Neural progenitor cell (in vitro differentiated cells): ENCODE measurements at places on chromosomes 11 and 22. TPM values are rescaled to one million over a fixed set of nuclear protein-coding genes. Genes with fewer than 3 reads are reported as not detected.

- no peak overlapping the region for H3K27ac ChIP-seq
- H3K27me3 ChIP-seq: no peaks in the 10 kb centered on the region
- no peak overlapping the region for H3K4me3 ChIP-seq
- H3K36me3 ChIP-seq: no peaks in the 10 kb centered on the region
- DNase-seq: no peak
- H3K4me1 ChIP-seq: peaks cover 17% of the 10 kb centered on the region
These were observed 13.1 kb downstream of the C1QTNF6 start for GRCh38 chr22:37174964-37175363.

- H3K4me1 ChIP-seq: no peaks in the 10 kb centered on the region
- no peak overlapping the region for H3K4me3 ChIP-seq
- H3K27ac ChIP-seq: no peak overlapping the region
- no peaks in the 10 kb centered on the region for H3K27me3 ChIP-seq
- H3K36me3 ChIP-seq: no peaks in the 10 kb centered on the region
- no peak for DNase-seq
These were observed 781.6 kb downstream of the BRD1 start for GRCh38 chr22:49046000-49046545.

The KDELR3 gene
- total RNA-seq: 3.4 and 4.6 TPM in 2 replicates

DNA sequence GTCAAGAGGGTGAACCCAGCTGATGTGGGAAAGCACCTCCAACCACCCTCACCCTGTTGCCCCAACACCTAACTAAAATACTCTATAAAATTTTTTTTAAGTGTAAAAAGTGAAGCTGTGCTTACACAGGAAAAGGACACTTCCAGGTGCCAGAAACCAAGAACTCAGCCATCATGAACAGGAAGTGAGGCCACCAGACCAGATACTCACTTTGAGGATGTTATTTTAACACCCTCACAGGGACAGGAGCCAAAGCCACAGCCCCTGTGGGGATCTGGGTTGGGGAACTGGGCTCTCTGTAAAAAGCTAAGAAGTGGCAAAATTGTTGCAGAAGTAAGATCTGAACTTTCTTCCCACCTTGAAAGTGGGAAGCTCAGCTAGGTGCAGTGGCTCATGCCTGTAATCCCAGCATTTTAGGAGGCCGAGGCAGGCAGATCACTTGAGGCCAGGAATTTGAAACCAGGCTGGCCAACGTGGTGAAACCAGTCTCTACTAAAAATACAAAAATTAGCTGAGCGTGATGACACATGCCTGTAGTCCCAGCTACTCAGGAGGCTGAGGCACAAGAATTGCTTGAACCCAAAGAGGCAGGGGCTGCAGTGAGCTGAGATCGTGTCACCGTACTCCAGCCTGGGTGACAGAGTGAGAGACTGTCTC, 3.8 kb downstream of the RSPH14 start:
- no peaks in the 10 kb centered on the region for H3K27me3 ChIP-seq
- no peak overlapping the region for H3K4me3 ChIP-seq
- H3K27ac ChIP-seq: no peak overlapping the region
- DNase-seq: no peak
- H3K36me3 ChIP-seq: no peaks in the 10 kb centered on the region
- H3K4me1 ChIP-seq: peaks cover 8% of the 10 kb centered on the region

The WT1 gene
- not detected in 2 replicates for total RNA-seq

GRCh38 chr22:37697538-37697835, 639 bp downstream of the TRIOBP start:
- H3K36me3 ChIP-seq: no peaks in the 10 kb centered on the region
- H3K4me1 ChIP-seq: peaks cover 4% of the 10 kb centered on the region
- no peak overlapping the region for H3K27ac ChIP-seq
- DNase-seq: no peak
- peak overlapping the region; percentile 49 for H3K4me3 ChIP-seq

The RIC3 gene
- total RNA-seq: 29.5 and 33.7 TPM in 2 replicates

The TP53I11 gene
- 23.1 and 91.9 TPM in 2 replicates for total RNA-seq

DNA sequence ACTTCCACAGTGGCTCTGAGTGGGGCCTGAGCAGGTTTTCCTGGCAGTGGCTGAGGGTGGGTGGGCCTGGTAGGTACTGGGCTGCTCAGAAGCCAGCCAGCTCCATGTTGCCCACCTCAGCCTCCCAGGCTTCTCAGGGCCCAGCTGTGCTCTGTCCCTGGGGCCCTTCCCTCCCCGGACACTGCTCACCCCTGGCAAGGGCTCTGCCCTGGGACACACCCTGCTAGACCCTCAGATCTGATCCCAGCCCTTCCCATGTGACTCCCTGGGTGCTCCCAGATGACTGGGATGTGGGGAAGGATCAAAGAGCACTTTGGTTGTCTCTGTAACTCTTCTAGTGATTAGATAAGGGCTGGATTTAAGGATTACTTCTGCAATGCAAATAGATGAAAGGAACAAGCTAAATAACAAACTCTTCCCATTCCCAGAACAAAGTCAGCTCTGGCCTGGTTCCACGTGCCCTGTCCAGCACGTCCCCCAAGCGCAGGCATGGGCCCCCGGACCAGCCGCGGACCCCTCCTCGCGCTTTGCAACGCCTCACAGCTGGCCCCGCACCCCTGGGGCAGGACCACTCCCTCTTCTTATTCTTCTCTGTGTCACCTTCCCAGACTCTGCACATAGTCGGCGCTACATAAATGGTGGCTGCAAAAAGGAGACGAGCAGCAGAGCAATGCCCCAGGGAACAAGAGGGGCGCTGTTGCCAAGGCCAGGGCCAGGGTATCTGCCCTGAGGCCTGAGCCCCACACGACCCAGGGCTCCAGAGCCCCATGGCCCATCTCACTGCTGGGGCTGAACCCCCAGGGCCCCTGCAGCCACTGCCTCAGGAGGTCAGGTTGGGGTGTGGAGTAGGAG, 5.7 kb upstream of the KRTAP5-6 start:
- no peak overlapping the region for H3K4me3 ChIP-seq
- peaks cover 8% of the 10 kb centered on the region for H3K27me3 ChIP-seq
- H3K4me1 ChIP-seq: peaks cover 5% of the 10 kb centered on the region
- no peak for DNase-seq
- H3K36me3 ChIP-seq: no peaks in the 10 kb centered on the region

- peak; percentile 94 for DNase-seq
- no peaks in the 10 kb centered on the region for H3K4me1 ChIP-seq
- H3K27ac ChIP-seq: peak overlapping the region; percentile 98
- peaks cover 9% of the 10 kb centered on the region for H3K36me3 ChIP-seq
These were observed 468 bp downstream of the PATL1 start for GRCh38 chr11:59668188-59668949.

DNA sequence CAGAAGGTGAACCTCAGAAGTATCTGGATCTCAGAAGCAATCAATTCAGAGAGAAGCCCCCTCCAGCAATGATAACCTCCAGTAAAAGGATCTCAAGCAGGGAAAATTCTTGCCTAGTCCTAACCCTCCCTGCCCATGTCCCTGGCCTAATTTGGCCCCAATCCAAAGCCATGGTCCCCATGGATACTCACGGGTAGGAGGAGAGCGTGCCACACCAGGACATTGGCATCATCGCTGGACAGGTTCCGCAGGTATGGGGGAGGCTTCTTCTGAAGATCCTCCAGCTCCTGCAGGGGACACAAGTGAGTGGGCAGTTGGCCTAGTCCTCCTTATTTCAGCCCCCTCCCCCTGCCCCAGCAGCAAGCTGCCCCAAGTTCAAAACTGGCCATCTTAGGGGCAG, 7.3 kb downstream of the UBE2L6 start:
- DNase-seq: no peak
- peaks cover 3% of the 10 kb centered on the region for H3K36me3 ChIP-seq
- H3K27me3 ChIP-seq: no peaks in the 10 kb centered on the region
- H3K4me1 ChIP-seq: no peaks in the 10 kb centered on the region
- H3K27ac ChIP-seq: no peak overlapping the region

- no peaks in the 10 kb centered on the region for H3K36me3 ChIP-seq
- no peak overlapping the region for H3K27ac ChIP-seq
- H3K4me3 ChIP-seq: peak overlapping the region; percentile 61
- H3K4me1 ChIP-seq: peaks cover 24% of the 10 kb centered on the region
These were observed 2.8 kb downstream of the PDGFB start for GRCh38 chr22:39241794-39242594.

- peak; percentile 83 for DNase-seq
- peaks cover 2% of the 10 kb centered on the region for H3K36me3 ChIP-seq
- H3K27ac ChIP-seq: no peak overlapping the region
These were observed 21.7 kb upstream of the PLAAT3 start for GRCh38 chr11:63635762-63636465.

The TIMP3 gene
- 6.3 and 6.9 TPM in 2 replicates for total RNA-seq

The NAV2 gene
- total RNA-seq: 9.6 and 18.1 TPM in 2 replicates

DNA sequence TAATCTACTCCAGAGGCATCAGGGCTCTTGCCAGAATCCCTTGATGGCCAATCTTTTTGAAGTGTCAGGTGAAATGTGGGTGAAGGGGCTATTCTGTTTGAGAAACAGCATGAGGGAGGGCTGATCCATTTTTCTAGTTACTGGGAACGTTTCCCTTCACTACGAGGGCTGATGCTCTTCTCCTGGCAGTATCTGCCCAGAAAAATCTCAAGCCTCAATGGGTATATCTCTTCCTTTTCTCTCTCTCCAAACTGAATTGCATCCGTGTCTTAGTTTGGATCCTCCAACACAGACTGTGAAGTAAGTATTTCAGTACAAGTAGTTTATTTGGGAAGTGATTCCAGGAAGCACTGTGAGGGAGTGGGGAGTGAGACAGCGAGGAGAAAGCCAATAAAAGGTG, 113.0 kb upstream of the NAV2 start:
- no peak for DNase-seq
- no peaks in the 10 kb centered on the region for H3K4me1 ChIP-seq
- no peak overlapping the region for H3K27ac ChIP-seq
- no peaks in the 10 kb centered on the region for H3K36me3 ChIP-seq
- no peaks in the 10 kb centered on the region for H3K27me3 ChIP-seq

The USP2 gene
- 2.1 and 2.6 TPM in 2 replicates for total RNA-seq

- H3K4me1 ChIP-seq: peaks cover 18% of the 10 kb centered on the region
- no peak overlapping the region for H3K4me3 ChIP-seq
- no peak for DNase-seq
- peaks cover 2% of the 10 kb centered on the region for H3K36me3 ChIP-seq
- H3K27ac ChIP-seq: no peak overlapping the region
These were observed 37.7 kb downstream of the LDLRAD3 start for GRCh38 chr11:35981581-35981980.

DNA sequence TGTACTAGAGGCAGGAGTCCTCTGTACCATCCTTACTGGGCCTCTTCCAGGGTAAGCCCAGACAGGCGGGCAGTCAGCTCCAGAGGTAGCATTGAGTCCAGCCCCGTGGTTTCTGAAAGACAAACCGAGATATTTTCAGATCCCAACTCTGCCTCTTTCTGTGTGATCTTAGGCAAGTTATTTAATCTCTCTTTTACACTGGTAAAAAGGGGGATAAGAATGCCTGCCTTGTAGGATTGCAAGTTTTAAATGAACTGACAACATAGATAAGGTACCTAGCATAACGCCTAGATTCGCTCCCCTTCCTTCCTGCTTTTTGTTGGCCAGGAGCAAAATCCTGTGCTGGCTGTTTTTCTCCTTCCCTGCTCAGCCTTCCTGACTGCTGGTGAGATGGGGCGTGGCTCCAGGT, 56.4 kb upstream of the NNMT start:
- DNase-seq: no peak
- H3K4me3 ChIP-seq: no peak overlapping the region
- no peak overlapping the region for H3K27ac ChIP-seq
- H3K27me3 ChIP-seq: no peaks in the 10 kb centered on the region
- no peaks in the 10 kb centered on the region for H3K36me3 ChIP-seq

GRCh38 chr11:109584001-109584972, 162.3 kb downstream of the C11orf87 start:
- no peak for DNase-seq
- no peaks in the 10 kb centered on the region for H3K27me3 ChIP-seq
- no peaks in the 10 kb centered on the region for H3K36me3 ChIP-seq
- no peak overlapping the region for H3K4me3 ChIP-seq

The PARVA gene
- total RNA-seq: 13.6 and 15.3 TPM in 2 replicates

The IFTAP gene
- total RNA-seq: 63.5 and 112 TPM in 2 replicates

DNA sequence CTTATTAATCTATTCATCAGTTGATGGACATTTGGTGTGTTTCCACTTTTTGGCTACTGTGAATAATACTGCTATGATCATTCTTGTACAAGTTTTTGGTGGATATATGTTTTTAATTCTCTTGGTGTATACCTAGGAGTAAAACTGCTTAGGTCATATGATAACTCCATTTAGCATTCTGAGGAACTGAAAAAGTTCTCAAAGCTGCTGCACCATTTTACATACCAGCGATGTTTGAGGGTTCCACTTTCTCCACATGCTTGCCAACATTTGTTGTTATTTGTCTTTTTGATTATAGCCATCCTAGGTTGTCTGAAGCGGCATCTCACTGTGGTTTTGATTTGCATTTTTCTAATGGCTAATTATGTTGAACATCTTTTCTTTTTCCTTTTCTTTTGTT, 4.1 kb upstream of the ACER3 start:
- no peaks in the 10 kb centered on the region for H3K36me3 ChIP-seq
- H3K4me1 ChIP-seq: peaks cover 8% of the 10 kb centered on the region
- H3K27me3 ChIP-seq: no peaks in the 10 kb centered on the region

DNA sequence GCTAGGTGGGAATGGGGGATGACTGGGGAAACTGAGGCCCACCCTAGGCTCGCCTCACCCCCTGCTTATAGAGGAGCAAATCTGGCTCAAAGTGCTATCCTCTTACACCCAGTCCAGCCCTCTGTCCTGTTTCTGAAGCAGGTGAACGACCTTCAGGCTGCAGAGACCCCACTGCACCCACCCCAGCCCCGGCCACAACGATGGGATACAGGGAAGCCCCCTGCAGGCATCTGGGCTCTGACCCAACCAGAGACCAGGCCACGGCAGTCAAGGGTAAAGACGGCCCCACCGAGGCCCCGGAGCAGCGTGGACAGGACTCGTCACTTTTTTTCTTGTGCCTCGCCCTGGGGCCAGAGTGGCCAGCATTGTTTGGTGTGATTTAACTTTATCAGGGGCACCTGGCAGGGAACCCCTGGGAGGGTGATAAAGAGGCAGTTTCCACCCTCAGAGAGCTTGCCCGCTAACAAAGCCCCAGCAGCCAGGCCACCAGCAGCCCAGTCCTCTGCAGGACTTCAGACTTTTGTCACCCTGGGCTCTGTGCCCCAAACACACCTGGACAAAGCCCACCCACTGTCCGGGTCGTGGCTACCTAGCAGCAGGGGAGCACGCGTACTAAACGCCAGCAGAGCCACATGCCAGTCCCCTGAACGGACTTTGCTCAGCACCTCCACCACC, 612.6 kb downstream of the TBC1D22A start:
- no peak for DNase-seq

The TIMM10B gene
- total RNA-seq: 37.2 and 39.8 TPM in 2 replicates

GRCh38 chr11:122797651-122798050, 40.6 kb upstream of the CRTAM start:
- no peaks in the 10 kb centered on the region for H3K36me3 ChIP-seq
- no peak overlapping the region for H3K27ac ChIP-seq
- no peak overlapping the region for H3K4me3 ChIP-seq
- no peaks in the 10 kb centered on the region for H3K4me1 ChIP-seq
- H3K27me3 ChIP-seq: no peaks in the 10 kb centered on the region

DNA sequence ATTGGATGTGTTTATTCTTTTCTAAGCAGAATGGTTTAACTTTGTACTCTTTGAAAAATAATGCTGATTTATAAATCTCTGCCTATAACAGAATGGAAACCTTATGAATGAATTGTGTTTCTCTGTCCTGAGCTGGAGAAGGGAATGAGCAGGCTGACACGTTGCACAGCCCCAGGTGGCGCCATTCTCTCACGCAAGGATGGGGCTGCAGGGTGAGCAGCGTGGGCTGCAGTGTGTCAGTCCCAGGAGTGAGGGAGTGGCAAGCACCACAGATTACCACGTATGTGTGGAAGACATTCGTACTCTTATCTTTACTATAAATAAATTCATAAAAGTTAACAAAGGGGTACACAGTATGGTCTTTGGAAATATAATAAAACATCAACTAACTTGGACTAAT, 33.4 kb downstream of the FDX1 start:
- no peaks in the 10 kb centered on the region for H3K27me3 ChIP-seq
- no peaks in the 10 kb centered on the region for H3K4me1 ChIP-seq
- no peak overlapping the region for H3K27ac ChIP-seq
- peak; percentile 69 for DNase-seq
